Aorta (tissue), 5 donors: ENCODE measurements at places on chromosomes 7 and 10.

GRCh38 chr10:93199191-93199751 is 125.6 kb downstream of the CYP26A1 start:
- H3K4me1 ChIP-seq, result no peaks in the 10 kb centered on the region
- H3K27me3 ChIP-seq, result no peaks in the 10 kb centered on the region
- no peak overlapping the region for H3K27ac ChIP-seq
- H3K4me3 ChIP-seq, result peak overlapping the region; percentile 45
- H3K36me3 ChIP-seq, result no peaks in the 10 kb centered on the region
- no peak for DNase-seq

GRCh38 chr7:157514746-157515145 is 177.9 kb downstream of the DNAJB6 start:
- no peaks in the 10 kb centered on the region for H3K4me1 ChIP-seq
- no peak overlapping the region for H3K4me3 ChIP-seq
- H3K27me3 ChIP-seq, result no peaks in the 10 kb centered on the region
- no peak for DNase-seq
- H3K36me3 ChIP-seq, result no peaks in the 10 kb centered on the region
- no peak overlapping the region for H3K27ac ChIP-seq

GRCh38 chr10:129917936-129918335 is 46.1 kb downstream of the EBF3 start:
- H3K27ac ChIP-seq, result no peak overlapping the region
- H3K4me1 ChIP-seq, result no peaks in the 10 kb centered on the region
- no peaks in the 10 kb centered on the region for H3K27me3 ChIP-seq
- no peak for DNase-seq
- H3K36me3 ChIP-seq, result no peaks in the 10 kb centered on the region

GRCh38 chr7:19128856-19129255 is 11.4 kb upstream of the TWIST1 start:
- H3K4me1 ChIP-seq, result no peaks in the 10 kb centered on the region
- no peaks in the 10 kb centered on the region for H3K36me3 ChIP-seq
- no peaks in the 10 kb centered on the region for H3K27me3 ChIP-seq

DNA sequence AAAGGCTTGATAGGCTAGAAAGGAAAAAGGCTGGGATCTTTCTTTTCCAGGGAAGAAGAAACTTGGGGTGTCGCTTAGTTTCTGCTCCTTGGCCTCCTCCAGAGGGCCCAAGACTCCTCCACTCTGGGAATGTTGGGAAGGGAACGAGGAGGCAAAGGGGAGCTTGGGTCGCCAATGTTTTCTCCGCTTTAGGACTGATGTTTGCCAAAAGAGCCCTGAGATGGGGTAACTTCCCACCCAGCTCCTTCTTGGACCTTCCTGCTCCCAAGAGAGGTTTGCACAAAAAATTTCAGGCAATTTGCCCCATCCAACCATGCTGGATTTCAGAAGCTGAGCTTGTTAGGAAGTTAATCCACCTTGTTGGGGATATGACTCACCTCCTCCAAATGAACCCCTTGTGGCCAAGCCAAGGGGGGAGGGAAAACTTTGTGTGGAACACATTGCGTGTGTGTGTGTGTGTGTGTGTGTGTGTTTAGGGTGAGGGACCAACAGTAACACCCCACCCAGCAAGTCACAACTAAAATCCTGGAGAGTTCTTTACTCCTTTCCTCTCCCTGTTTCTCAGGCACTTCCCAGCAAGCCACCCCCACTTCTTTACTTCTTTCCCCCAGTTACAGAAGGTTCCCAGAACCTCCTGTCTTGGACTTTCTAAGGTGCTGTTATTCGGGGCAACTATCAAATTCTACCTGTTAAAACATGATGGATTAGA is 8.7 kb upstream of the HOXA2 start:
- H3K27me3 ChIP-seq, result no peaks in the 10 kb centered on the region
- peak overlapping the region; percentile 30 for H3K4me3 ChIP-seq
- DNase-seq, result peak; percentile 79
- H3K36me3 ChIP-seq, result no peaks in the 10 kb centered on the region
- peaks cover 6% of the 10 kb centered on the region for H3K4me1 ChIP-seq
- peak overlapping the region; percentile 93 for H3K27ac ChIP-seq

GRCh38 chr10:119253433-119254174 is 46.2 kb downstream of the GRK5 start:
- no peaks in the 10 kb centered on the region for H3K27me3 ChIP-seq
- DNase-seq, result peak; percentile 85
- no peak overlapping the region for H3K4me3 ChIP-seq
- H3K4me1 ChIP-seq, result peaks cover 3% of the 10 kb centered on the region
- no peaks in the 10 kb centered on the region for H3K36me3 ChIP-seq

DNA sequence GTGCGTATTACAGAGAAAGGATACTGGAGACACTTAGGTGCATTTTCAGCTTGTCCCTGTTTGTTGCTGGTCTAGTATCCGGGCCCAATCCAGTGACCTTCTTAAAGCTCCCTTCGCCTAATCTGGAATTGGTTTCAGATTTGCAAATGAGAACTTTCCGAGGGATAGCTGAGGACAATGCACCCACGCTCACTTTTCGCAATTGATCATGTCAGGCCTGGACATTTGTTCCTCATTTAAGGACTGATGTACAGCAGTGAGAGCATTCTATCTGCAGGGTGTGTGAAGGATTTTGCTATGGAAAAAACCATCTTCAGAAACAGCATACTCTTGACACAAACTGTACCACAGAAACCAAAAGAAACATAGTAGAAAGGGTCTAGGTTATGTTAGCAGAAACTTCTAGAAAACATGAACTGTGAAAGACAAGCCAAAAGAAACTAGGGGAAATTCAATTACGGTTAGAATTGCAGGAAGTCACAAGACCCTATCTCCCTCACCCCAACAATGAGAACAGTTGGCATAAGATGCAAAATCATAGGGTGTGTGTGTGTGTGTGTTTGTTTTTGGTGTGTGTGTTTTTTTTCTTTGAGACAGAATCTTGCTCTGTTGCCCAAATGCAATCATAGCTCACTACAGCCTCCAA is 331.1 kb downstream of the CALN1 start:
- H3K4me1 ChIP-seq, result no peaks in the 10 kb centered on the region
- H3K36me3 ChIP-seq, result no peaks in the 10 kb centered on the region
- DNase-seq, result no peak
- no peaks in the 10 kb centered on the region for H3K27me3 ChIP-seq
- no peak overlapping the region for H3K27ac ChIP-seq

GRCh38 chr7:214410-215212 is 22.2 kb downstream of the FAM20C start:
- no peak overlapping the region for H3K27ac ChIP-seq
- no peaks in the 10 kb centered on the region for H3K4me1 ChIP-seq
- no peaks in the 10 kb centered on the region for H3K36me3 ChIP-seq
- no peak overlapping the region for H3K4me3 ChIP-seq
- H3K27me3 ChIP-seq, result no peaks in the 10 kb centered on the region

GRCh38 chr7:155207326-155208002 is 90.2 kb upstream of the INSIG1 start:
- no peak overlapping the region for H3K4me3 ChIP-seq
- no peaks in the 10 kb centered on the region for H3K36me3 ChIP-seq
- H3K27ac ChIP-seq, result no peak overlapping the region
- H3K4me1 ChIP-seq, result no peaks in the 10 kb centered on the region

- no peaks in the 10 kb centered on the region for H3K4me1 ChIP-seq
- H3K27me3 ChIP-seq, result no peaks in the 10 kb centered on the region
- DNase-seq, result no peak
- no peak overlapping the region for H3K4me3 ChIP-seq
- no peaks in the 10 kb centered on the region for H3K36me3 ChIP-seq
Observed at GRCh38 chr10:47415520-47416304, 31.6 kb upstream of the ZNF488 start.

DNA sequence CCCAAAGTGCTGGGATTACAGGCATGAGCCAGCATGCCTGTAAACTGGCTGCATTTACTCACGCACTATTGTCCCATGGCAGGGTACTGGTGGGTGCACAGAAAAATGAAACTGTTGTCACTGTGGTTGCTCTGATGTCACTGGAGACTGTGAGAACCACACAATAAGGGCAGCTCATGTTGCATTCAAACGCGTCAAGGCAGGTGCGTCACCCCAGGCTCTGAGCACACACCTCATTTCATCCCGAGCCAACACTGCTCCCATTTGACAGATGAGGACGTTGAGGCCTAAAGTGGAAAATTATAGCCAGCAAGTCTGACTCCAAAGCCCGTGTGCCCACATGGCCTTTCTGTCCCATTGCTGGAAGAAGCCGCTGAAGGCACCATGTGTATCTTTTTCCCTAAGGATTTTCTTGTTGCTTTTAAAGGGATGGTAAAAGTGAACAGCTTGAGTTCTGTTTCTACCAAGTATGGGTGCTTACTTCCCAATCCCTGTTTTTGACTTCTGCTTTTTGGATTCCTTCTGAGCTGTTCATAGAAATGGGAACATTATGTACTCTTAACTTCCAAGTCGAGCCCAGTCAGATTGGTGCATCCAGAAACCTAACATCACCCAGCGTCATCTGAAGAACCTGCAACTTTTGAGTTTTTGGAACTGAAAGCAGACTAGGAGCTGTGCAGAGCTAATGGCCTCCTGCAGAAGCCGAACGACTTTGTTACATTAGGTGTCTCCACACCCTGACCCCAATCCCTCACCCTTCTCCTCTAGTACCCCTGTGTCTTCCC is 60.1 kb upstream of the CARD11 start:
- no peaks in the 10 kb centered on the region for H3K27me3 ChIP-seq
- no peak overlapping the region for H3K4me3 ChIP-seq
- H3K27ac ChIP-seq, result peak overlapping the region; percentile 76
- H3K36me3 ChIP-seq, result no peaks in the 10 kb centered on the region
- no peak for DNase-seq
- H3K4me1 ChIP-seq, result peaks cover 1% of the 10 kb centered on the region
